Hippocampal formation (tissue), 2 donors: ENCODE measurements at places on chromosomes 16 and 17.

DNA sequence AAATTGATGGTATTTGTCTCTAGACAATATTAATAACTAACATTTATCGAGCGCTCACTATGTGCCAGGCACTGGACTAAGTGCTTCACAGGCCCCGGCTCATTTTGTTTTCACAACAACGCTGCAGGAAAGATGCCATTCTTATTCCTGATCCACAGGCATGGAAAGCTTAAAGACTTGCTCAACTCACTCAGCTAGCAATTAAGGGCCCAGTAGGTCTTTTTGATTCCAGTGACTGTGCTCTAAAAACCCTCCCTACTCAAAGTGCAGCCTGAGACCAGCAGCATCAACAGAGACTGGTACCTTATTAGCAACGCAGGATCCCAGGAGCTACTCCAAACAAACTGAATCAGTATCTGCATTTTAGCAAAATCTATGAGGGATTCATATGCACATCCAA lies 35.3 kb downstream of the CUEDC1 start:
- DNase-seq, result no peak

DNA sequence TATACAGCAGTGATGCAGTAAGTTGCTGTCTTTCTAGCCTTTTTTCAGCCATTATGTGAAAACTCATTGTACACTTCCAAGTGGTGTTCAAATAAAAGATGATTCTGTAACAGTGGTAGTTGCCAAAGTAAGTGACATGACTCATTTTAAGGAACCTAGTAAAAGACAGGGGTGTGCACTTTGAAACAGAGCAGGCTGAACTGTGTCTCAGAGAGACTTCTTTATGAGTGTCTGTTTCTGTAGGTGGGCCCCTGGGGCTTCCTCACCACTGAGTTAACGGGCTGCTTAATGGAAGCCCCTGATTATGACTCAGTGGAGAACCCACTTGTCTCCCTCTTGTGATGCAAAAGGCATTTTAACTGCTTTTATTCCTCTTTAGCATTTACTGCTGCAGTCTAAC lies 147.3 kb downstream of the PCTP start:
- DNase-seq, result no peak

DNA sequence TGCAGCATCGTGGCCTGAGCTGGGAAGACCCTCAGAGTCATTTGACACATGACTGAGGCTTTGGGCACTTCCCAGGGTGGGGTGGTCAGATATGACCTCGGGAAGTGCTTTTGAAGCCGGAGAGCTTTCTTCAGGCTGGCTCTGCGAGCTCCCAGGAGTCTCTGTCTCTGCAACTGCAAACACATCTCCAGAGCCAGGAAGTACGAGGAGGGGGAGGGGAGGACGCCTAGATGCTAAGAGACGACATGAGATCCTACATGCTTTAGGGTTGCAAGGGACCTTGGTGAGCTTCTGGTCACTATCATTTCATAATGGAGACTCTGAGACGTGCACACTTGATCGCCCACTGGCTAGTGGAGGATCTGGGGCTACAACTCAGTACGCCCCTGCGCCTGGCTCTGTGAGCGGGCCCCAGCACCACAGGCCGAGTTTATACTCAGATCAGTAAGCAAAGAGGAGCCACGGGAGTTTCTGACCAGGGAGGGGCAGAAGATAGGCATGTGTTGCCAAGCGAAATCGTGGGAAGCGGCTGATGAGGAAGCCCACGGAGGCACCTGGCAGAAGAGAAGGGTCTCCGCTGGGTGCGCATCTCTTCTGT lies 527 bp upstream of the MGAT5B start:
- DNase-seq, result no peak

GRCh38 chr17:57020208-57020607 lies 42.3 kb downstream of the SCPEP1 start:
- DNase-seq, result no peak

DNA sequence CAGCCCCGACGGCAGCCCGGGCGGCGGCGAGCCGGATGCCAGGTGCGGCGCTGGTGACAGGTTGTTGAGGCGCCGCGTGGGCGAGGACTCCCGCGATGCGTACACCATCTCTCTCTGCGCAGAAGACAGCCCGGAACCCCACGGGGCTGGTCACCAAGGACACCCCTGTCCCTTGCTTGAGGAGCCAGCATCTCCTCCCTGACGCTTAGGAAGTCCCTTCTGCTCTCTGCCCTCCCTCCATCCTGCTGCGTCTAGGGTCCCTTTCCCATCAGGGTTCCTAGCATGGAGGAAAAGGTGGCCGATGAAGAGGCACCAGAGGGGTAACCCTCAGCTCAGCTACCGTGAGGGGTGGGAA lies 43.6 kb downstream of the SRCIN1 start:
- no peak for DNase-seq

DNA sequence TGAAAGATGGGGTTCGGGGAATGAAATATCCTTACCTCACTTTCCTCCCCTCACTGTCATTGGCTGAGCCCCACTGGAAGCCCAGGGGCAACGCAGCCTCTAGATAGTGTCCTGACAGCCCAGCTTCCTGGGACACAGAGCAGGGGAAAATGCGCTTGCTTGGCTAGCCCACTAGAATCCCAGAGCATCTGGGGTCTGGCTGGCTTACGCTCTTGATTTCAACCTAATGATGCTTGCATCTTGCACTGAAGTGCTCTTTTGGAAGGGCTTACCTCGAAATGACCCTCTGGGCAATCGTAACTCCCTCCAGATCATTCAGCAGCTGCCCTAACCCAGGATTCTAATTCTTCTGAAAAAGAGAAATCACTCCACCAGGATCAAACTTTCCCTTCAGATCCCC lies 147.6 kb downstream of the SOX9 start:
- no peak for DNase-seq

DNA sequence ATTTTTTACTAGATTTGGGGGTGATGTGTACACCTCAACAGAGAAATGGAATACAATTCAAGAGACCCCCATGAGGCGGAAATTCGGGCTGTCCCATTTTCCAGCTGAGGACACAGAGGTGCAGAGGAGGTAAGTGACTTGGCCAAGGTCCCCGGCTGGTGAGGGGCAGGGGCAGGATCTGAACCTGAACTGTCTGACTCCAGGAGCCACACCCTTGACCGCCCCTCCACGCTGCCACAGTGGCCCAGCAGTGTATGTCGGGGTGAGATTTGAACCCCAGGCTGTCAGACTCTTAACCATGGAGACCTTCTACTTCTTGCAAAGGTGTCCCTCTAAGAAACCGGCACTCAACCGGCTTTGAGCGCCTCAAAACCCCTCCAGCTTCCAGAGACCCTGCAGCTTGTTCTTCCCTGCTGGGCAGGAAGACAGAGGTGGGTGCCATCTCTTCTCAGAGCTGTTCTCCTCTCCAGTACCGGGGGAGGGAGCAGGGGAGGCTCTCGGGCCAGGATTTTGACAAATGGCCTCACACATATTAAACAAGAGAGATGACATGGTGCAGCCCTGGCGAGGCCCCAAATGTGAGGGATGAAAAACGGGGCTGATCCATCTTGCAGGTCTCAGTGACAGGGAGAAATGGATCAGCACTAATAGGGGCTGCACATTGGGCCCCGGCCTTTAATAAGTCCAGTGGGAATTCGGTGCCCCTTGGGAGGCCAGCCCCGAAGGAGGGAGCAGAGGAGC lies 222.3 kb downstream of the GSG1L start:
- DNase-seq, result no peak

- no peak for DNase-seq
These were observed 21.3 kb downstream of the CYLD start for GRCh38 chr16:50763211-50763610.

- no peak for DNase-seq
These were observed 54.8 kb downstream of the RMI2 start for GRCh38 chr16:11400076-11400475.

DNA sequence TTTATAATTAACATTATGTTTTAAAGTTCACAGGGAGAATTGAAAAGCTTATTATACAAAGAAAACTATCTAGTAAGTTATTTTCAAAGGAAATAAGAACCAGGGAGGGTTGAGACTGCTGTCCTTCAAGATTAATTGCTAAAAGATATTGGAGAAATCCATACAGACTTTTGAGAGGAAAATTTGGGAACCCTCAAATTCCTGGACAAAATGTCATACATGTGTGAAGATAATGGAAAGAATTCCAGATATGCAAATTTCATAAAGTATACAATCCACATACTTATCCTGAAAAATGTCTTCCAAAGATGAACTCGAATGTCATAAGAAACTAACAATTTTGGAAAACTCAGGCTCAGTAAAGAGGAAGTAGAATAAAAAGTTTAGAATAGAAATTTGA lies 213.8 kb downstream of the HS3ST3A1 start:
- DNase-seq, result no peak

GRCh38 chr17:80132906-80133625 lies 13.9 kb downstream of the EIF4A3 start:
- no peak for DNase-seq

DNA sequence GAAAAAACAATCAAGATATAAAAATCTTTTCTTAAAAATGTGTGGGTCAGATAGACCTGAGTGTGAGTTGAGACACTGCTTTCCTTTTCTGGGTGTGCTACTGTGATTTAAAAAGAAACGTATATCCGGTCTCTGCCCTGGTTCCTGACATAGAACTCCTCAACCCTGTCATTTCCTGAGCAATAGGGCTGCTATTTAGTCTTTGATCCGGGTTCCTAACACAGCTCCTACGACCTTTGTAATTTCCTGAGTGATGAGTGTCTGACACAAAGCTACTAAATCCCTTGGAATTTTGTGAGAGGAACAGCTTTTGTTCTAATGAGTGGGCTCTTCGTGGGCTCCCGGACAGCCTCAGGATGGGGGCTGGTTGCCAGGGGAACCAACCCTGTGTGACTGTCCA lies 93.9 kb upstream of the FA2H start:
- no peak for DNase-seq

- no peak for DNase-seq
These were observed 9.1 kb upstream of the CEP295NL start for GRCh38 chr17:78912082-78912481.

DNA sequence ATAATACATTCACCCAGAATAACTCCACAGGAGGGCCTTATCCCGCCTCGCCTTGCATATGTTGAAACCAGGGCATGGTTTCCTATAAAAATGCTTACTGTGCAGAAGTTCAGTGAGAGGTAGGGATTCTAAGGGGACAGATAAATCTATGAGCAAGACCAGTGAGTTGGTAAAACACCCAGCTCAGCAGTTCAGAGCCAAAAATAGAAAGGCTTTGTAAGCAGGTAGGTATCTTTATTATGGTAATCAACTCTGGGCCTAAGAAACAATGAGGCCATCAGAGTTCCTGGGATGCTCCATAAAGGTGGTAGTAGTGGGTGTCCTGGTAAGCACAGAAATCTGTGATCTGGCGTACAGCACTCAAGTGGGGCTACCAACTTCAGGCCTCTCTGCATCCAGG lies 549.4 kb upstream of the CDH5 start:
- DNase-seq, result no peak

DNA sequence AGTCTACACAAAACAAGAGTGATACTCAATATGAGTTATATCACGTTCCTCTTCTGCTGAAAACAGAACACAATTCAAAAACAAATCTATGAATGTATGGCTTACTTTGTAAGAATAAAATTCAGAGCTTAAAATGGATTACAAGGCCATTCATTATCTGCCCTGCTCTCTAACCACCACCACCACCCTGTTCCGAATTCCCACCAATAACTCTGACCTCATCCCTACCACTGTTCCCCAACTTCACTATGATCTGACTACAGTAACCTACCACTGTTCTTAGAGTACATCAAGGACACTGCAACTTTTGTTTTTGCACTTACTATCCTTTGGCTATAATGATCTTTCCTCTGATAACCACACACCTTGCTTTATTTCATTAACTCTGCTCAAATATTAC lies 21.3 kb downstream of the FBXL20 start:
- DNase-seq, result no peak

DNA sequence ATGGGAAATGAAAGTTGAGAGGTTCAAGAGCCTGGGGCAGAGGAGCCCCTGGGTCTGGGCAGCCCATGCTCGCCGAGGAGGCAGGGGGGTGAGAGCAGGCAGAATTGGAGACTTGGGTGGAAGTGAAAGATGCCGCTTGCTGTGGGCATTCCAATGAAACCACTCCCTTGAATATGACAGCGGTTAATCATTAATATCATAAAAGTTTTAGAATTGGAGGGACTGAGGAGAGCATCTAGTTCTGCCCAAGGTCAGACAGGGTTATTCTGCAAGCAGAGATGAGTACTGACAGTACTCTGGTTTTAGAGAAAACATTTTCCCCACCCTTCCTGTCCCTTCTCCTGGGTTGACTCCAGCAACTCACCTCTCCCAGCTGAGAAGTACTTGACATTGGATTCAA lies 180.2 kb downstream of the MSI2 start:
- DNase-seq, result no peak

DNA sequence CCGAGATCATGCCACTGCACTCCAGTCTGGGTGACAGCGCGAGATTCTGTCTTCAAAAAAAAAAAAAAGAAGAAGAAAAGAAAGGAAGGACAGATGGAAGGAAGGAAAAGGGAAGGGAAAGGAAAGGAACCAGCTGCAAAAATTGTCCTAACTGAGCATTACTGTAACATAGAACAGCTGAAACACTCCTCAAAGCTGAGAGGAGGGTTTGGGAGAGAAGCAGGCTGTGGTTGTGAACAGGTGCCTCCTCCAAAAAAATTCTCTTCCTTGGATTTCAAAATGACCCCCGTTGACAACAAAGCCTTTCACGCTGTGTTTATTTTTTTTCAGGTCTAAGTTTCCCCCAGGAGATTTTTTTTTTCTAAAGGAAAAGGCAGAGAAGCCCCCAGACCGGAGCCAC lies 541.4 kb downstream of the WWOX start:
- no peak for DNase-seq

GRCh38 chr16:70304892-70305448 lies 6.0 kb downstream of the DDX19B start:
- DNase-seq, result no peak

DNA sequence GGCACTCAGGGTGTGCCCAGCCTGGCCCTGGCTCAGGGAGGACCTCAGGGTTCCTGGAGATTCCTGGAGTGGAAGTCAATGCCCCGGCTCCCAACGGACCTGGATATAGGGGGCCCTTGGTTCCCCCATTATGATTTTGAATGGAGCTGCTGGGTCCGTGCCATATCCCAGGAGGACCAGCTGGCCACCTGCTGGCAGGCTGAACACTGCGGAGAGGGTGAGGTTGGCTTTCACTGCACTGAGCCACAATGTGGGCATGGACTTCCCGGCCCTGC lies 23.6 kb downstream of the USP6 start:
- no peak for DNase-seq

GRCh38 chr17:50533185-50533584 lies 650 bp downstream of the EPN3 start:
- DNase-seq, result no peak

DNA sequence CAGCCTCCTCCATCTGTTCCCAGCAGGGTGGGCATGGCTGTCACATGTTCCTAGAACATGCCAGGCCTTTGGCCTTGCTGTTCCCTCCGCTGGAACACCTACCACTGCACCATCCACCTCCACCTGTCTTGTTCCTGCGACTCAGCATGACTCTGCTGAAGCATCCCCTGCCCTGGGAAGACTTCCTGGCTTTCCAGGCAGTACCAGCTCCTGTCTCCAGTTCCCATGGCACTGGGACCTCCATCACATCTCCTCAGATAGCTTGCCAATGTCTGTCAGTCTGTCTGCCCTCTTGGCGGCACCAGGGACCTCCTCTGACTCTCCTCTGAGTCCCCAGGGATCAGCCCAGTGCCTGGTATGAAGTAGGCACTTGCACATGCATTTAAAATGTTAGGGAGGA lies 15.7 kb downstream of the PDP2 start:
- no peak for DNase-seq

- DNase-seq, result no peak
These were observed 39.9 kb upstream of the CCDC182 start for GRCh38 chr17:57785022-57785421.
